ENCODE measurements at places on chromosomes 5 and 9.

GRCh38 chr5:109857405-109858031, 167.8 kb downstream of the MAN2A1 start:
- no peak for DNase-seq

DNA sequence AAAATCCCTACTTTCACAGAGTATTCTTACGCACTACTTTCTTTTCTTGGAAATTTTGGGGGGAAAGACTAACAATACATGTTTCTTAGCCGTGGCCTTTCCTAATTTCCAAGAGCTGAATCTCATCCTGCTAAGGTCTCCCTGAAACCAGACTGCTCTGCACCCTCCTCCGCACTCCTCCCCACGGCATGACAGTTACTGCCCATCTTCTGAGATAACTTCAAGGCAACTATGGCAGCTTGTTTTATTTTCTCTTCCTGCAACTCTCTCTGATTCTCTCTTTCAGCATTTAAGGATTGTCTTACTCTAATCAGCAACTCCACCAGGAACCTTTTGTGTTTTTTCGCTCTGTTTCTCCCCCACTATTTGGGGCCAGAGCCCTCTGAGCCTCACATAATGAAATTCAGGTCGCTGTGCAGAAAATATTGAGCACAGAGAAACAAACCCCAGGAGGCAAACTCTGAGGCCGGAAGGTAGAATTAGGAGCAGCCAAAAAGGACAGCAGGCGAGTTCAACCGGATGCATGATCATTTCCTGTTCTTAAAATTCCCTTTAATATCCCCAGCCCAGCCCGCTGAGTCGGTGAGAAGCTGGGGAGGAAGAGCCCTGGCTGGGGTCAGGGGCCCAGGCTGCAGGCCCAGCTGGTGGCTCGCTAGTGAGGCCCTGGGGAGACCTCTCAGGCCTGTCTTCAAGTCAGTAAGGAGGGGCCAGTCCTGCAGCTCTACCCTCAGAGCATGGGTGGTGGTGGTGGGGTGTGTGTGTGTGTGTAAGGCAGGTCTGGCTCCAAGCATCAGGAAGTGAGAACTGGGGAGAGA, 213.6 kb upstream of the S1PR3 start:
- no peak for DNase-seq

- no peak for DNase-seq
Observed at GRCh38 chr5:149420545-149421371, 41.7 kb upstream of the IL17B start.

- no peak for DNase-seq
Observed at GRCh38 chr5:138724470-138725146, 28.6 kb upstream of the CTNNA1 start.

GRCh38 chr9:91716815-91717214, 233.2 kb downstream of the ROR2 start:
- no peak for DNase-seq

- no peak for DNase-seq
Observed at GRCh38 chr9:131391020-131391419, 2.9 kb upstream of the PRRC2B start.

DNA sequence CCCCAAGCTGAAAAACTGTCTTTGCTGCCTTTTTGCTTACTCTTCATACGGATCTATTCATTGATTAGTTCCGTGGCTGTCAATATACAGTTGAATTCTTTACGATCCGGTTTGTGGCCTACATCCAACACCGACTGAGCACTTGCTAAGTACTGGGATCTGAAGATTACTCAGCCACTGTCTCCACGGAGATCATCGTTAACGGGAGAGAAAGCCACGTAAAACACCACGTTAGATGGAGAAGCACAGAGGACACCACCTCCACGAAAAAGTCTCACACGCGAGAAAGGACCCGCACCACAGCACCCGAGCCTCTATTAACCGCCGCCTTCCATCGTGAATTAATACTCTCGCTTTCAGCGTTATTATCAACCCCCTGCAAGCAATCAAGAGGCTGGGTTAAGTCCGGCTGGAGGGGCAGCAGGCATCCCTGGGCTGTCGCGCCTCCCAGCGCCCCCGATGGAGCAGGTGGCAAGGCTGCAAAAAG, 650 bp downstream of the ELP1 start:
- peak; percentile 5 for DNase-seq

DNA sequence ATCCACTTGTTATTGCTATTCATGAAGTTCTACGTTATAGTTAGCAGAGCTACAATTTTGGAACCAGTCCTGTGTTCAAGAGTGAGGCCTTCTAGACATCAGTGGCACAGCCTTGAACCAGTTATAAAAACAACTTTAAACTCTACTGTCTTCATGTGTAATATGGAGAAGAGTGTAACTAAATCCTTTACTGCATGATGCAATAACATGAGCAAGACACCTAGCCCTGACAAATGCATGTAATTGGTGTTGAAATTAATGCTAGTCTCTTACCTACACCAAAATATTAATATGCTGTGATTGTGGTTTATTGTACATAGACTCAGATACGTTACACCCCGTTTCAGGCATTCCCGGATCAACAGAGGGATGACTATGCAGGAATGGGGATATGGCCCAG, 654.6 kb downstream of the IRX1 start:
- DNase-seq = no peak

GRCh38 chr9:80649496-80649895, 1039.9 kb downstream of the TLE1 start:
- DNase-seq = no peak

DNA sequence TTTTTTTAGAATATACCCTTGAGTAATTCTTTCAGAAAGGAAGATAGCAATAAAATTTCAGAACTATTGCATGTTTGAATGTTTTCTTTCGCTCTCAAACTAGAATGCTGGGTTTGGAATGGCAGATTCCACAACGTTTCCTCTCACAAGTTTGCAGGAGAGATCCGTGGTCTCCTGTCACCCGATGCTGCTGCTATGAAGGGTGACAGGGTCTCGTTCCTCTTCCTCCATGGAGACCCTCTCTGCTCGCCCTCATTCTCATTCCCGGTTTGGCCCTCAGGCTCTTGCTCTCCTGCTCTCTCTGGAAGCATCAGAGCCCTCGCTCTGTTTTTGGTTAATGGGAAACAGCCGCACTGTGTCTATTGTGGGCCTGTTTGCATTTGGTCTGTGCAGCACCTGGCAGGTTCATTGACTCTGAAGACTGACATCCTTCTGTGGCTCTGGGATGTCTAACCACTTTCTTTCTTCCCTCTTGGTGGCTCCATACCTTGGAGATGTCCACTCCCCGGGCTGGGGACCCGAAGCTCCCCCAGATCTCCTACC, 12.6 kb upstream of the FAM163B start:
- no peak for DNase-seq

- DNase-seq = no peak
Observed at GRCh38 chr9:14273696-14274121, 40.2 kb downstream of the NFIB start.

DNA sequence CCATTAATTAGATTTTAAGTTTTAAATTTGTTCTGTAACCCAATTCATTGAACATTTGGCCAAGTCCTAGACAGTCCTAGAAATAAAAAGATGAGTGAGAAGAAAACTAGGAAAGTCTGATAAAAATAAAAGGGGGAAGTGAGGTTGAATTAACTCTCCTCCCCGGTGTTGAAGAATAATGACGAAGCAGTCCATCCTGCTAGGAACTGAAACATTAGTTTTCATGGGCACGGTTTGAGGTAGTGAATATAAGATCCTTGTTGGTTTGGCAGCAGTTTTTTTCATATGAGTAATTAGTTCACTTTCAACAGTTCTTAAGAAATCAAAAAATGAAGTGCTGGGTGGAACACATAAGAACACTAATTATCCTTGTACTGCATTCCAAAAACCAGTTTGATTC, 103.1 kb downstream of the MTREX start:
- no peak for DNase-seq

DNA sequence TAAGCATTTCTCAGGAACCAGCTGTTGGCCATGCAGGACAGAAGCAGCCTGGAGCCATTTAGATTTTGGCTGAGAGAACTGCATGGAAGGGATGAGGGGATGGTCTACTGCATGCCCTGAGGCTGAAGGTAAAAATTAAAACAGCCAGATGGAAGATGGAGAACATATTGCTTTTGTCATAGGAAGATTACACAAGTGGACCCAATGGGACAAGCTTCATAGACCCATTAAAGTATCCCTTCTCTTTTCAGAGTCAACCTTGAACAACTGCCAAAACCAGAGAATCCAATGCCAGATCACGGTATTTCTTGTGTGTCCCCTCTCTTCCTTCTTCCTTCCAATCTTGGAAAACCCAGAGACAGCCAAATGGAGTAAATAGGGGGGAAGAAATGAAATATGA, 253.4 kb downstream of the NR2F1-AS1 start:
- DNase-seq = no peak

DNA sequence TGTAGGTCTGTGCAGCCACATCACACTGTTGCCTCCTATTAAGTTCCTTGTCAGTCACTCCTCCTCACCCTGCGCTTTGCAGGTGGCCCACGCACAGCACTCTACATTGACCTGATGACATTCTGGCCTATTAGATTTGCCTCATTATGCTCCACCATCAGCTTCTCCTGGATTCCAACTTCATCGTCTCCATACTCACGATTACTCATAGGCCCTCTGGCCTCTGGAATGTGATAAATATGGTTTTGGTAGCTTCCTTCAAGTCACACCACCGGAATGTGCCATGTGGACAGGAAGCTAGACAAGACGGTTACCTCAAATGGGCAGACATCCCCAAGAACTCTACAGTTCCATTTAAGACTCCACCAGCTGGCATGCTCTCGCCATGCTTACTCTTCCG, 158.0 kb upstream of the LHFPL2 start:
- no peak for DNase-seq

DNA sequence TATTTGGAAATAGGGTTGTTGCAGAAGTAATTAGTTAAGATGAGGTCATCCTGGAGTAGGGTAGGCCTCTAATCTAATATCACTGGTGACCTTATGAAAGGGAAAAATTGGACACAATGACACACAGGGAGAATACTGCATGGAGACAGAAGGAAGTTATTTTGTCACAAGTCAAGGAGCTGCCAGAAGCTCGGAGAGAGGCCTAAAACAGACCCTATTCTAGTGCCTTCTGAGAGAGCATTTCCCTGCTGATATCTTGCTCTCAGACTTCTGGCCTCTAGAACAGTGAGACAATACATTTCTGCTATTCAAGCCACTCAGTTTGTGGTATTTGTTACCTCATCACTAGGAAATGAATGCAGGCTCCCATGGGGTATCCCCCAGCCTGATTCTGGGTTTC, 332.9 kb downstream of the CSNK1G3 start:
- no peak for DNase-seq

GRCh38 chr5:2750758-2751464, 566 bp downstream of the IRX2 start:
- peak; percentile 33 for DNase-seq

DNA sequence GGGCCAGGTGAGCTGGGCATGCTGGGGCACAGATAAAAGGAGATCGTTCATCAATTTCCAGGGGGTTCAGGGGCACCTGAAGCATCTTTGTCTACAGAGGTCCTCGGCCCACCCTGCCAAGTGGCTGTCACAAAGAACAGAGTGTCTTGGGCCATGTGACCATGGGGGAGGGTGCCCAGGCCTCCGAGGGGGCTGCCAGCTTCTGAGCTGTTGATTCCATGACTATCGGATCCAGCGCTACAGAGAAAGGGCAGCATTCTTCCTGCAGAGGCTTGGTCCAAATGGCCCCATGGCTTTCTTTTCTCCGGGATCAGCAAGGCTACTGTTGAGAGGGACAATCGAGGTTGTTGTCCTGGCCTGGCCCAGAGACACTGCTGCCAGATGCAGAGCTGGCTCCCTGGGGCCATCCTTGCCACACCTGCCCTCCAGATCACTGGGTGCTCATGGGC, 289.2 kb downstream of the ZSWIM6 start:
- no peak for DNase-seq

- DNase-seq = no peak
Observed at GRCh38 chr5:58060996-58061395, 398.9 kb downstream of the PLK2 start.

DNA sequence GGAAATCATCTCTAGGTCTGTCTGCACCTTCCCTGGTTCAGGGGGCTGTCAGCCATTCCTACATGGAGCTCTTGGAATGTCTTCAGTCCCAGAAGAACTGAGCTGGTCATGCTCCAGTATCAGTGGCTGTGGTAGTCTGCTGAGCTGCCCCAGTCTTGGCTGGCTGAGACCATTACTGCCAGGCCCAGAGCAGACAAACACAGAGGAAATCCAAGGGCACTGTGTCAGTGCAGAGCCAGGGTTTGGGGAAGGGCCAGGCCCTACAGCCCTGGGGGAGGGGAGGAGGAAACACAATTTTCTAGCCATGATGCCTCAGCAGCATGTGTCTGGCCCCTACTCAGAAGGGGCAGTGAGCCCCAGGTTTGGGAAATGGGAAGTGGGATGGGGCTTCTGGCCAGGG, 58.4 kb downstream of the ARHGEF37 start:
- no peak for DNase-seq

- DNase-seq = no peak
Observed at GRCh38 chr5:91407204-91407603, 24.1 kb upstream of the ARRDC3 start.

GRCh38 chr9:34363619-34364351, 12.9 kb downstream of the MYORG start:
- no peak for DNase-seq

- no peak for DNase-seq
Observed at GRCh38 chr5:171715551-171715950, 70.1 kb upstream of the SMIM23 start.

DNA sequence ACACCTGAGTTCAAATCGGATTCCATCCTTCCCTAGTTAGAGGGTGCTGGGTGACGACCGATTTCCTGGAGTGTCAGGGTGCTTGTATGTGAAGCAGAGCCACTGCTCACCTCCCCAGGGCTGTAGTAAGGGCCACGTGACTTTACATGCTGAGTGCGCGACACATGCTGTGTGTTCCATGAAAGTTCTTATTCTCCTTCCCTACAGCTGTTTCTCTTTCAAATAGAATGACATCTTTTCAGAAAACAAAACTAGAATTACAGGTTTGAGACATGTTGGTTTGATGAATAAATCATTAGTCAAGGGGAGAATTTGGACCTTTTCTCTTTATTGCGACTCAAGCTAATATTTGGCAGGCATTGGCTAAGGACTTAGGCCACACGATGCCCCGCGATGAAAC, 113.1 kb downstream of the JMY start:
- DNase-seq = no peak

DNA sequence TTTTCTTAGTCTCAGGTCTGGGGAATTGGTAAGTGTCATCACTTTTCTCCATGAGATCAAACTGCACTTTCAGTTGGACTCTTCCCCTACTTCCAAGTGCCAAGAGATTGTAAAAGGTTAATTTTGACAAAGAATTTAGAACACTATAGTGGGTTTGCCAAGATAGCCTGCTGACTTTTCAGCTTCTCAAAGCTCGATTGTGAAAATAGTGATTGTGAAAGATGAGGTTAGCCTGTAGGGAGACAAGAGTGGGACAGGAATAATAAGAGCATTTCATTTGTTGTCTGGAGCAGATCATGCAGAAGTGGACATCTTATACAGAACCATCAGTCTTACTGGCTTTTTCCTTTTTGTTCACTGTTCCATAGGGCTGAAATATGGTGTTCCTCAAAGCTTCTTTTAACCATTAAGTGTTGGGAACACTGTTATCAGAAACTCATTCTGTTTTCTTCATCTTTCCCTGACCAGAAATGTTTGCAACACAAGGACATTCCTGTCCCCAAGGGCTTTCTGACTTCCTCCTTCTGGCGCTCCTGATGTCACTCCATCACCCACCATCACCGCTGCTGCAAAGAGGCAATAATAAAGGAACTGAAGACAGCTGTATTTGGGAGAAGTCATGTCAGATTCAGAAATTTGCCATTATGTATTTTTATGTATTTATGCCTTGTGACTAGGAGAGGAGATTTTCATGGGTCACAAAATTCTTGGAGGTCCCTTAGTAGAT, 11.6 kb upstream of the SPTAN1 start:
- DNase-seq = no peak
